Activated T-helper 2 cell treated with anti-CD3 and anti-CD28 coated beads, Interferon-gamma antibody, Interleukin-2, Interleukin-4, amounts not matched to agents 10 μg/mL and 5 μg/mL and 100 μg/mL, durations not matched to agents 14 hours and 24 hours and 36 hours (primary cell): ENCODE measurements at places on chromosomes 5 and 9. TPM values are rescaled to one million over a fixed set of nuclear protein-coding genes. Genes with fewer than 3 reads are reported as not detected.

DNA sequence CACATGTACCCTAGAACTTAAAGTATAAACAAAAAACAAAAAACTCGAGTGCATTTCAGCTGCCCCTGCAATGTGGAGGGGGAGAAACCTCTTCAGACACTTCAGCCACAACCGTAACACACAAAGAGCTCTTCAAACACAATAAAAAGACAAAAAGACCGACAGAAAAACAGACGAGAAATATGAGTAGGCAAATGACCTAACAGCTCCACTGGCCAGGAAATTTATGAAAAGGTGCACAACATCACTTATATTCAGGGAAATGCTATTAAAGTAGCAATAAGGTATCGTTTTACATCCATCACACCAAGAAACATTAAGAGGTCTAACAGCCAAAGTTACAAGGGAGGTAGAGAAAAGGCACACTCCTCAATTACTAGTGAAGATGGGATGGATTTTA, 6.2 kb downstream of the ZBED3 start:
- DNase-seq = no peak

Gene AQP7
- not detected in 2 replicates for total RNA-seq

GRCh38 chr9:27333241-27334052, 36.5 kb upstream of the EQTN start:
- peak; percentile 24 for DNase-seq

Gene IL3
- total RNA-seq = 140 and 142 TPM in 2 replicates

DNA sequence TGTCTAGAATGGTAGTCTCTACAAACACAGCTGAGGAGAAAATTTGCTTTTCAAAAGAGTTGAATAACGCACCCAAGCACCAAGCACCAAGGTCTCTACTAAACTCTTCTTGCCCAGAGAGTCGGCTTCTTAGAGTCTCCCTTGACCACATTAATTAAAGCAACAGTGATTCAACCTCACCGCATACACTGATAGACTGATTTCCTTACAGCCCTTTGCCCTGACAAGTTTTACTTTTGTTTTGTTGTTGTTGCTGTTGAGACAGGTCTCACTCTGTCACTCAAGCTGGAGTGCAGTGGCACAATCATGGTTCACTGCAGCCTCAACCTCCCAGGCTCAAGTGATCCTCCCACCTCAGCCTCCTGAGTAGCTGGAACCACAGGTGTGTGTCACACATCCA, 1035.7 kb upstream of the DMAC1 start:
- no peak for DNase-seq

DNA sequence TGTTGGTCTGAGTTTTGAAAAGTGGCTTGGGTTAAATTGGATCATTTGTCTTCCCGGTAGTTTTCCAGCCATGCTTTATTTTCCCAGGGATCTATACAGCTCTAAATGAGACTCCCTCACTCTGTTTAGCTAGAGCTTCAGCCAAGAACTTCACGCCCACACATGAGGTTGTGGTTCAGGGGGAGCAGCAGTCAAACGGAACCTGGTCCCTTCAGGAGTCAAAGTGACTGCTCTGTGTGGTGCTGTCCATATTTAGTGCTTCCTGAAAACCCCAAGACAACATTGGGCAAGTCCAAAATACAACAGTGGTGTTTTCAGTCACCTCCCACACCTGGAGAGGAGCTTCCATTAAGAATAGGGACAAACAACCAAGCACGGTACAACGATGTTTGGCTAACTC, 90.5 kb downstream of the ANKH start:
- no peak for DNase-seq

DNA sequence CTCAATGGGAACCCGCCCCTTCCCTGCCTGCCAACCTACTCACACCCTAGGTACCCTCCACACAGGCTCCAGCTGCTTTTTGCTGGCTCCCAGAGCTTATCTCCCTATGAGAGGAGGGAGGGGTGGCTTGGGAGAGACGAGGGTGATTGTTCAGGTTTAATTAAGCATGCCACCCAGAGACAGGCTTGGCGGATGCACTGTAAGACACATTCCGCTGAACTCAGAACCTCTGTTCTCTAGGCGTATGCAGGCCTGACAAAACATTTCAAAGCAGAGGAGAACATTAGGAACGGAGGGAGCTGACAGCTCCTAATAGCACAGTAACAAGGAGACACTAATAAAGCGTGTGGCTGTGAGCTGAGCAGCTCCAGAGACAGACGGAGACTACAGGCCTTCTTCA, 80.1 kb downstream of the TRIM32 start:
- DNase-seq = no peak

Gene FAM221B
- not detected in 2 replicates for total RNA-seq

Gene FCN2
- not detected in 2 replicates for total RNA-seq

DNA sequence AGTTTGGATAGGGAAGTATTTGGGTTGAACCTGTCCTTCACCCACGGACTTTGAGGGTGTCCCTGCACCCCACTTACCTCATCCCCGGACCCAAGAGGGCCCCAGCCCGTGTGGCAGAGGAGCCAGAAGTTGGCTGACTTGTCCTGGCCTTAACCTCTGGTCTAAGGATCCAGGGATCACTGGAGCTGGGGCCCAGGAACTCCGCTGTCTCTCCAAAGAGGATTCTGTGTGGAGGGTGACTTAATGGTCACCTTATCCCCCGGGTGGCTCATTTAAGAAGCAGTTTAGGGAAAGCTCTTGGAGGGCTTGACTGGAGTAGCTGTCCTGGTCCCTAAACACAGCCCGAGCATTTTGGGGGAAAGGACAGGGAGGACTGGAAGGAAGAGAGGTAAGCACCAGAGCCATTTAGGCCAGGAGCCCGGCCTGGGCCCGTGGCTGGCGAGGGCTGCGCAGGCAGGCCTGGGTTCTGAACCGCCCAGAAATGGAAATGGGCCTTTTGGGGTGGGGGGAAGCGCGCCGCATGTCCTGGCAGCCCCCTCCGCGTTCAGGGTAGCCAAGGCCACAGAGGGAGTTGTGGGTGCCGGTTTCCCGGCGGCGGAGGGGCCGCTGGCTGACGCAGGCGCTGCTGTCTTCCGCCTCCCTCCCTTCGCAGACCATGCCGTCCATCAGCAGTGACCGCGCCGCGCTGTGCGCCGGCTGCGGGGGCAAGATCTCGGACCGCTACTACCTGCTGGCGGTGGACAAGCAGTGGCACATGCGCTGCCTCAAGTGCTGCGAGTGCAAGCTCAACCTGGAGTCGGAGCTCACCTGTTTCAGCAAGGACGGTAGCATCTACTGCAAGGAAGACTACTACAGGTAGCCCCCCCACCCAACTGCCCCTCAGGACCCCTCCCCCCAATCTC, 2.0 kb downstream of the LHX2 start:
- DNase-seq = no peak

Gene PCDHA13
- total RNA-seq = not detected in 2 replicates

- DNase-seq = no peak
Observed at GRCh38 chr5:164504141-164504772, 998.8 kb downstream of the MAT2B start.

Gene LRRTM2
- total RNA-seq = 0.44 and 0.59 TPM in 2 replicates

DNA sequence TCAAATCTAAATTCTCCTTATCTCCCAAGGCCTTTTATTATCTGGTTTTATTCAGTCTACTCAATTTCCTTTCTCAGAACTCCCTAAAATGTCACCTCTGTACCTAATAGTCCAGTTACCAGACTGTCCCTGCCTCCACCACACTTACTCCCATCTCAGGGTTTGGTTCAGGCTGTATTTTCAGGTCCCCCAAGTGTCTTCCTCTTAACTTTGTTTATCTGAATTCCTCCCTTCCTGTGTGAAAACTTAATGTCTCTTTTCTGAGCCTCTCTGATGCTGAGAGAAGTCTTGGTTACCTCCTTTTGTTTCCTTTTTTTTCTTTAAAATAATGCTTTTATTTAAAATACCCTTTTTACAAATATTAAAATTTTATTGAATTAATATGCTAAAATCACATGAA, 133.4 kb downstream of the PAM start:
- DNase-seq = no peak

DNA sequence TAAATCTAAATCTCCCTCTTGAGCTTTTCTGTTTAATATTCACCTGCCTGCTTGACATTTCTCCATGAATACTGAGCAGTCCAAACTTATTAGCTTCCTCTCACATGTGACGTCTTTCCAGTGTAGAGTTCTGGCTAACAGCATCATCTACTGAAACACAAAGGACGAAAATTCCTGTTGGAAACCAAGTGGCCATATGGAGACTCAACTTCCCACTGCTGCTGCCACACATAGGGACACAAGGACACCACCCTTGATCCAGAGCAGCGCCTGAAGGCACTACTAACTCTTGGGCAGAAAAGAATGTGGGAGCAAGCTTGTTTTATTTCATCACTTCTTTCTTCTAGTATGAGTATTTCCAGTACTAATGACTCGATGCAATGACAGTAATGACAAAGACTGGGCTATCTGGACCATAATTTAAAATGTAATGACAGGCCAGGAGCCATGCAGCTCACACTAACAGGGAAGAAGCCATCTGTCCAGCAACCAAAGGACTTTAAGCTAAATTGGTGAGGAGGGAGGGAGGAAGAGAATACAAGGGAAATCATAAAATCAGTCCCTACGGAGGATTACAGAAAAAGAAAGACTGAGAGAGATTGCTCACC, 19.2 kb downstream of the RNF130 start:
- DNase-seq = no peak

DNA sequence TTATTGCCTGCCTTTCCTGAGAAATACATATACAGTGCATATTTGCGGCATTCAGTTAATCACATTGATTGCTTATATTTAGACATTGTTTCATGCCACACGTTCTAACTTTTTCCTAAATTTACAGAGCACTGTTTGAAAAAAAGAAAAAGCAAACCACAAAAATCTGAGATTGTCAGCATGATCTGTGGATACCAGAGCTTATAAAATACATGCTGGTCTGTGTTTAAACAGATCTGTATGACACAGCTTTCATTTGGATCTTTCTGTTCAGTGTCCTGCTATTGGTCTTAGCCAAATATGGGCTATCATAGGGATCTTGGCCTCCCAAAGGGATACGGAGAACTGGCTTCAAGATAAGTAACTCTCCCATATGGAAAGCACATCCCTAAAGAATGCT, 20.2 kb downstream of the ALDH1A1 start:
- no peak for DNase-seq
